ENCODE measurements at places on chromosomes 6 and 20.

DNA sequence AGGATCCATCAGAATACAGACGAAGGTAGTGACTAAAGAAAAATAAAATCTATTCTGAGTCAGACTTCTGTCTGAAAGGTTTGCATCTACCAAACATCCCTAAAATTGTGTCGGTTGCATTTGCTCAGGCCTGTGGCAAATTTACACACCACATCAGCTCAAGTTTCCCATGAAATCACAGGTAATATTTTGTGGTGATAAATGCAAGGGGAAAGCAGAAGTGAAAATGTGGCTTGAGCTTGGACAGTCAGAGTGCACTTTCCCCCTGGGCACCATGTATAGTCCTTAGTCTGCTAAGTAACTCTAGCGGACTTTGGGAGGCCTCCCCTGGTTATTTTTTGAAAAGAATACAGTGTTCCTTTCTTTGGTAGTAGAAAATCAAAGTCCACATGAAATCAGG lies 159.1 kb downstream of the PKHD1 start:
- no peak for DNase-seq

DNA sequence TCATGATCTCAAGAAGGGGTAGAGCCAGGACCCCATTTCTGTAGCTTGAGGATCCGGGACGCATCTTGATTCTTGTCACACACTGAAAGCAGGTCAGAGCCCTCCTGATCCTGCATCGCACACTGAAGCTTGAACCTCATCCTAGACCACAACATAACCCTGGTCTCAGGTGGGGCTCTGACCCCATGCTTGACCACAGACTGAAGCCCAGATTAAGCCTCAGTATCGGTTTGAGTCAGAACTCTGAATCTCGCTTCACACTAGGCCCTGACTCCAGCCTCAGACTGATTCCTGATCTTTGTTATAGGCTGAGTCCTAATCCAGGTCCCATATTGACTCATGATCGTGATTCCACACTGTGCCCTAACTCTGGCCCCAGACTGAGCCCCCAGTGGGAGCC lies 8.5 kb upstream of the RSPO4 start:
- DNase-seq: no peak

- no peak for DNase-seq
Measured at GRCh38 chr6:93433592-93433991, 14.2 kb upstream of the EPHA7 start.

- DNase-seq: no peak
Measured at GRCh38 chr20:45810191-45810970, 2.1 kb upstream of the UBE2C start.

DNA sequence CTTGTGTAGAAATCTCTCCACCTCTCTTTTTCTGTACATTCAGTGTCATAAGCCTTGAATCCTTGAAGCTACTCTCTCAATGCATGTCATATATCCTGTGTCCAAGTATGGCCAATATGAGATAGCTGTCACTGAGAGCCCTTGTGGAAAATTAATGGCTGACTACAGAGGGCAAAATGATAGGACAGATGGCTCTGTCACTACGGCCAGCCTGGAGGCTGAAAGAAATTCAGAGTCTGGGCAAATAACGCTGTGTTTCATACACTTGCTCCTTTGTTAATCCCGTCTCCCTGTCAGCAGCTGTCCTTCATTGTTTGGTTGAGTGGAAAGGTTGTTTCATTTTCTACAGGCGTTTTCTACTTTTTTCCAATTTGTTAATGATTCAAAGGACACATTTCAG lies 70.4 kb upstream of the VGLL2 start:
- no peak for DNase-seq

DNA sequence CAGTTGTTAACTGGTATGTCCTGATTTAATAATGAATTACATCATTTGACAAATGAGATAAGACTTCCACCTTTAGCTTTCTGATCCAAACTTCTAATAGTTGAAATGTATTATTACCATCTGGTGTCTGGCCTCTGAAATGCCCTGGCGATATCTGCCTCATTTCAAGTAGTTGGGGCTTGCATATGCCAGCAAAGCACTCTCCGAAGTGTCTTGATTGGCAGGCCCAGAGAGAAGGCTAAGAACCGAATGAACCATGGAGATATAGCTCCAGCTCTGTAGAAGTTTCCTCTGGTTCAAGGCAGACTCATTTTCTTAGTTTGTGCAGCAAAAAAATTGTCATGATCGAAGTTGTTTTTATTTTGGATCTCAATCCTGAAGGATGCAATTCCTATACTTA lies 13.4 kb upstream of the HIVEP2 start:
- no peak for DNase-seq

All from fibroblast of skin of right biceps (primary cell).